Fibroblast of villous mesenchyme (primary cell): ENCODE measurements at places on chromosomes 7 and 10.

DNA sequence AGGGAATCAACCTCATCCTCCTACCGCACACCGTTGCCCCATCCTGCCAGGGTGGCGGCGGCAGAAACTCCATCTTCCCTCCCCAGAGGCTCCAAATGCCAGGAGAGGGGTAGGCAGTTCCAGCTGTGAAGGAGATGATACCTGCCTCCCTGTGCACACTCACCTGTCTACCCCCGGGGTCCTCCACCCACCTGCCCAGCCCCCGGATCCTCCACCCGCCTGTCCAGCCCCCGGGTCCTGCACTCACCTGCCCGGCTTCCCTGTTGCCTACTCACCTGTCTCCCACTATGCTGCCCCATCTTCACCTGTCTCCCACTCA, 13.4 kb upstream of the DNAAF5 start:
- no peak for DNase-seq

GRCh38 chr7:129514683-129515082, 12.4 kb downstream of the SMKR1 start:
- no peak for DNase-seq

GRCh38 chr10:130546841-130547240, 410.6 kb downstream of the GLRX3 start:
- DNase-seq = no peak

DNA sequence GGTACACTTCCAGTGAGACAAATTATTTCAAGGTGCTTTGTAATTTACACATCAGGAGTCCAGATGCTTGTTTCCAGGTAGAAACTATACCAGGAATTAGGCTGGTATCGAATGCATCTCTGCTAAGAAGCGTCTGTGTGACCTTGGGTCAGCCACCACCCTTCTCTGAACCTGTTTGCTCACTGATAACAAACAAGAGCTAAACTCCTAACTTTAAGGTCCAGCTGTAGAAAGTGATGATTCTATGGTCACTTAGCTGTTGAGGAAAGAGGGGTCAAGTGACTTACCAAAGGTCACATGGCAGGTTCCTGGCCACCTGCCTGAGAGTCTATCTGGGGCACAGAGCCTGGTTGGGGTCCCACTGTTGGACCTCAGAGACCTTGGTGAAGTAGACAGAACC, 95.4 kb downstream of the HIF1AN start:
- no peak for DNase-seq

GRCh38 chr10:8033812-8034465, 20.5 kb upstream of the GATA3 start:
- DNase-seq = no peak

DNA sequence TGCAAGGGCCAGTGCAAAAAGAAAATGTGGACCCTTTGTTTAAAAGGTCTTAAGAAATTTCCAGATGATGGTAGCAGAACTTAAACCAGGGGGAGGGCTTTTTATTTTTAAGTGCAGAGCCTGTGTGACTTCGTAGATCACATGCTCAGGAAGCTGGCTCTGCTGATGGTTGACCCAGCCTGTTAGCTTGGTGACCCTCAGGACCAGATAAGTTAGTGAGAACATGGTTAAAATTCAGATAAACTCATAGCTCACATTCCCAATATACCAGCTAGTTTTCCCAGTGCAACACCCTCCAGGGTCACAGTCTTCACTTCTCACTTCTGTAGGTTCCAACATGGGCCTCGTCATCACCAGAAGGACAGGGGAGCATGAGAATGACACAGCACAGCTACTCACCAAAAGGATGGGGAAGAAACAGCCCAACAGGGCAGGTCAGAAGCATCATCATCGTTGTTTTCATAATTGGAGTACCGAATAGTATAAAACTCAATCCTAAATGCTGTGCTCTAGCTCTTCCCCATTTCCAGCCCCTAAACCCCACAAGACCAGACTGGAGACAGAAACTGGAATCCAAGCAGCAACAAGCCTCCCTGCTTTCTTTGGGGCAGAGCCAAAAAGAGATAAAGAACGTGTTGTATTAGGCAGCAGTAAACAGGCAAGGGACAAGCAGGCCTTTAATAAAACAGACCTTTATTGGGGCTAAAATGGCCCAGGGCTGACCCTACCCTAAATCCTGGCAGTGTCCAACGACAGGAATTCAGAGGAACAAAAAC, 102.2 kb upstream of the ANKRD1 start:
- DNase-seq = peak; percentile 21

GRCh38 chr7:131111081-131111576, 216.5 kb upstream of the MKLN1 start:
- DNase-seq = peak; percentile 98

- DNase-seq = no peak
Measured at GRCh38 chr10:57260175-57260574, 899.1 kb upstream of the ZWINT start.

GRCh38 chr10:30902621-30903396, 128.9 kb downstream of the ZNF438 start:
- DNase-seq = no peak

- peak; percentile 10 for DNase-seq
Measured at GRCh38 chr7:47040795-47041347, 541.0 kb downstream of the TNS3 start.

DNA sequence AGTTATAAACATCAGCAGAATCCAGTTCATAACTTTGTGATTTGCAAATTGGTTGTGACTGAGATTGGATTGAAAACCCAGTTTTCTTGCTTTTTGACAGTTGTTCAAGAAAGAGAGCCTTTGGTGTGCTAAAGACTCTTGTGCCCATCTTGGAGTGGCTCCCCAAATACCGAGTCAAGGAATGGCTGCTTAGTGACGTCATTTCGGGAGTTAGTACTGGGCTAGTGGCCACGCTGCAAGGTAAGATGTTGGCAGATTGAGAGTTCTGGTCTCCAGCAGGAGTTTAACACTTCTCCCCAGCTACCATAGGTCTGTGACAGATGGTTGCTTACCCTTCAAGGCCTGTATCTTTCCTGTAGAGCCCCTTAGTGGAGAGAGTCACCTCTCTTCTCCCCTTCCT, 2.6 kb downstream of the SLC26A4 start:
- DNase-seq = no peak

DNA sequence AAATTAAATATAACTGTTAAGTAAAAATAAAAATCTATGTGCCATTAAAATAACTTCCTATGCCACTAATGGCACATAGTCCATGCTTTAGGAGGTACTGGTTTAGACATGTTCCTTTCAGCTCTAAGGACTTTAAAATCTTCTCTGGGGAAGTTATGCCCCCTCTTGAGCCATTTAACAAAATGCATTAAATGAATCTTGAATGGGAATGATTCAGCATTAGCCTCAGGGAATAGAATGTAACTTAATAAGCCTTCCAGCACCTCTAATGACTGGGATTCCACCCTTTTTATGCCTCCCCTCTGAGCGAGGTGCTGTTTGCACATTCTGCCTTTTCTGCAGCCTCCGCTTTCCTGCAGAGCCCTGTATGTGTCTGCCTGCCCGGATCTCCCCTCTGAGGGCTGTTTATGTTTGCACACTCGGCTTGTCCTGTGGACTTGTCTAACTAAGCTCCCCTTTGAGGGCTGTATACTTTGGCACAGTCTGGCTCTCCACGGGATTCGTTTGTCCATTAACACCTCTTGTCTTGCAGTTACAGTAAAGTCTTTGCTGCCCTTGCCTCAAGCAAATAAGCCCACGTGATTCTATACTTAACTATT, 108.4 kb upstream of the HPS1 start:
- peak; percentile 32 for DNase-seq

DNA sequence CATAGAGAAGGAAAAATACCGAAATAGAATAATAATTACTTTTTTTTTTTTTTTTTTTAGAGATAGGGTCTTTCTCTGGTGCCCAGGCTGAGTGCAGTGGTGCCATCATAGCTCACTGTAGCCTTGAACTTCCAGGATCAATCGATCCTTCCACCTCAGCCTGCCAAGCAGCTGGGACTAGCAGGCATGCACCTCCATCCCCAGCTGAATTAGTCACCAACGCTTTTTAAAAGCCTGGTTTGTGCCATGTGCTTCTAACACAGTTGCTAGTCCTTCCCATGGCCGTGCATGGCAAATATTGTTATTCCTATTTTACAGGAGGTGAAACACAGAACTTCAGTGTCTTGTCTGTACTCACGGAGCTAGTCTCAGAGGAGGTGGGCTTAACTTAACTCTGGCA, 23.2 kb downstream of the LYZL2 start:
- no peak for DNase-seq

GRCh38 chr7:142319970-142320369, 62.1 kb upstream of the PRSS58 start:
- no peak for DNase-seq

DNA sequence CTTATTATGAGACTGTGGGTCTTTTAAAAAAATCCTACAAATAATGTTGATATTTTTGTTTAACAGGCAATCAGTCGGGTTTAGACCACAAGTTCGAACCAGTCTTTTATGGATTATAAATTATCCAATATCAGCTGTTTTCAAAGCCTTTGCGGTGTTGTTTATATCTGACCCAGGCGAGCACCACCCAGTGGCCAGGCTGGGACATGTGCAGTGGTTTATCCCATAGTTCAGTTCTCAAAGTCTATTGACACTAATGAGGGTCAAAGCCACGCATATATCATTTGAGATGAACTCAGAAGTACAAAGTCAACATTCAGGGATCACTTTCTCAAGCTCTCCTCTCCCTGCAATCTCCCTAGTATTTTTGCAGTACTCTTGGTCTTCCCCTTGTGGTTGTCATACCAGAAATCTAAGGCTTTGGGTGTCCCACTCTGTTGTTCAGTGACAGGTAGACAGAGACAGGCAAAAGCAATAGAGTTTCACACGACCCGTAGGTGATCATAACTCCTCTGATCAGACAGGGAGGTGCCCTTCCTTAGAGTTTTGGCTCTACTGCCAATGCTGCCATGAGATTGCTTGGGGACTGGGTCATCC, 117.4 kb upstream of the POM121L12 start:
- DNase-seq = no peak

DNA sequence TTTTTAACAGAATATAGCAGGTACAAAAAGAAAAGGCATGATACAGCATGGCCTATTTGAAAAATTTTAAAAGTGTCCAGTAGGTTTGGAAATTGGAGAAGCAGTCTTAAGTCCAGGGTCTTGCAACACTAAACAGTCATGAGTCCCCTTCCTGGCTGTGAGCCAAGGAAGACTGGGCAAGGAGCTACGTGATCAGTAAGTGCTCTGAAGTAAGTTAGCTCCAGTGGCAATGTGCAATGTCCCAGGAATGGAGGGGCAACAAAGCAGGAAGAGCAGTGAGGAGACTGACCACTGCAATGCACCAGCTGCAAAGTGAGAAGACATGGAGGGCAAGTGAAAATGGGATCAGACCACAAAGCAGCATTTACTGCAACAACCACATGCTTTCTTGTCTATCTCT, 72.9 kb upstream of the GRID1 start:
- DNase-seq = peak; percentile 91

DNA sequence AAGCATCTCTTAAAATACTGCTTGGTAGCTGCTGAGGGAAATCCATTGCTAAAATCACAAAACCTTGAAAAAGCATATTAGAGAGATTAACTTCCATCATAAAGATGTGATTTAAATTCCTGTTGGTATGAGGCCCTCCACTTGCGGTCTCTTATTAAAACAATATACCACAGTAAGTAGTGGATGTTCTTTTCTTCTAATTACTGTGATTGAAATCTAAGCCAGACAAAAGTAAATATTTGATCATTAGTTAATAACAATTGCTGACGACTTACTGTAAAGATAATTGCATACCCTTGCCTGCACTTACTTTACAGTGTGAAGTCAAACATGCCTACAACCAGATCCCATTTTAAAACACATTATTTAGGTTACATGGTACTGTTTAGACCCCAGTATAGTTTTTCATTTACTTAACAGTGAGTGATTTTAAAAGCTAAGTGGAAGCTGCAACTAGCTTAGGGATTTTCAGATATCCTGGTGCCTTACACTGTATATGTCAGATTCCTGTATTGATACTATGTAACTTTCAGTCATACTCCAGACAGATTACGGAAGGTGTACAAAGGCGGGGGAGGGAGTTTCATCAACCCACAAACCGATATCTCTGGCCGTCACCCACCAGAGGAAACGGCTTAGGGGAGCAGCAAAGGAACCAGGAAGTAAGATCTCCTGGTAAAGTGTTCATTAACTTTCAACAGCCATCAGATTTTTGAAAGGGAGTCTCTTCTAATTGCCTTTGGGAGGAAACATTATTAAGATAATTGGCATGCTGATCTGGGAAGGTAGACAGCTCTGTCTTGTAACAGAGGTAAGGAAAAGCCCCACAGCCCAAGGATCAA, 986 bp downstream of the NRP1 start:
- peak; percentile 49 for DNase-seq

- DNase-seq = peak; percentile 65
Measured at GRCh38 chr7:45092100-45092930, 3.5 kb upstream of the NACAD start.

GRCh38 chr10:79488870-79489269, 23.5 kb upstream of the EIF5AL1 start:
- DNase-seq = no peak

GRCh38 chr10:131577178-131577555, 265.6 kb upstream of the TCERG1L start:
- DNase-seq = no peak

GRCh38 chr7:40315277-40315676, 180.5 kb downstream of the SUGCT start:
- DNase-seq = no peak

DNA sequence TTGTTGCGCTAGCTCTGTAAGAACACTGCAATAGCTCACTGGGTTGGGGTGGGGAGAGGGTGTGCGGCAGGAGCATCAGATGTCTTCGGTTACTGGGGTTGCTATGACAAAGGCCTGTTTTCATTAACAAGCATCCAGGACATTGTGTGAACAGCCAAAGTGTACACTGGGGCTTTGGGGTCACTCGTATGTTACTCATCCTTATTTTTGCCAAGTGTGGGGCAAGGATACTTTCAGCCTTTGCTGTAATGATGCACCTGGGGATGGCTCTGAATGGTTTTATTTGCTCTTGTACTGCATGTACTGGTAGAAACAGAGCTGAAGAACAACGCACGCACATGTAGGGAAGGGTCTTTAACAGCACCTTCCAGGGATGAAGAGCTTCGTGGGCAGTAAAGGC, 73.0 kb upstream of the AFAP1L2 start:
- DNase-seq = peak; percentile 65

- no peak for DNase-seq
Measured at GRCh38 chr7:96527133-96527827, 182.4 kb downstream of the SEM1 start.

DNA sequence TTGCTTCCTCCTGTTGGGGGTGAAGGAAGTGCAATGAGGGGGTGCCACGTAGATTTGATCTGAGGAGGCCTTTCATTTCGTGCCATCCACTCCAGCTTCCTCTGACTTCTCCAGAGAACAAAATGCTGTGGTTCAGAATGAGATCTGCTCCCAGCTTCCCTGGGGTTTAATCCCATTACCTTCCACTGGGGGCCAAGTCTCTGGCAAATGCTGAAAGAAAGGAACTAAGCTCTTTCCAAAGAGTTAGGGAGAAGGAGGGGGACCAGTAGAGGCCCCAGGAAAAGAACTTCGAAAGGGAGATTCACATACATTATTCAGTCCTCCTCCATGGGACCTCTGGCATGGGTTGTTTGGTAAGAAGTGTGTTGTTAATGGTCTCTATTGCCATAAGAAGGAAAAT, 727.0 kb downstream of the TYW1 start:
- no peak for DNase-seq

- peak; percentile 51 for DNase-seq
Measured at GRCh38 chr7:64951250-64951848, 39.5 kb downstream of the ZNF117 start.

GRCh38 chr10:23191764-23192711, at the start of gene PTF1A:
Gene PTF1A, plus strand, starts transcription at chr10:23192312. Its CDS starts 219 bp downstream, at chr10:23192531.
- no peak for DNase-seq

- no peak for DNase-seq
Measured at GRCh38 chr7:4129481-4130122, 552.5 kb upstream of the FOXK1 start.

- no peak for DNase-seq
Measured at GRCh38 chr10:101228966-101229265, 347 bp downstream of the LBX1 start.
